ENCODE measurements at places on chromosomes 5 and 9. TPM values are rescaled to one million over a fixed set of nuclear protein-coding genes. Genes with fewer than 3 reads are reported as not detected.
A peak's percentile ranks its signal among the peaks of the same experiment; 100 is the strongest.

ACER2 gene
- total RNA-seq: 0.82 TPM

ARL15 gene
- total RNA-seq: 19.5 TPM

CARTPT gene
- total RNA-seq: not detected

RNF183 gene
- total RNA-seq: not detected

LMX1B gene
- total RNA-seq: not detected

GABRG2 gene
- not detected for total RNA-seq

DAB2 gene
- 49.9 TPM for total RNA-seq

ECSCR gene
- 0.53 TPM for total RNA-seq

DNA sequence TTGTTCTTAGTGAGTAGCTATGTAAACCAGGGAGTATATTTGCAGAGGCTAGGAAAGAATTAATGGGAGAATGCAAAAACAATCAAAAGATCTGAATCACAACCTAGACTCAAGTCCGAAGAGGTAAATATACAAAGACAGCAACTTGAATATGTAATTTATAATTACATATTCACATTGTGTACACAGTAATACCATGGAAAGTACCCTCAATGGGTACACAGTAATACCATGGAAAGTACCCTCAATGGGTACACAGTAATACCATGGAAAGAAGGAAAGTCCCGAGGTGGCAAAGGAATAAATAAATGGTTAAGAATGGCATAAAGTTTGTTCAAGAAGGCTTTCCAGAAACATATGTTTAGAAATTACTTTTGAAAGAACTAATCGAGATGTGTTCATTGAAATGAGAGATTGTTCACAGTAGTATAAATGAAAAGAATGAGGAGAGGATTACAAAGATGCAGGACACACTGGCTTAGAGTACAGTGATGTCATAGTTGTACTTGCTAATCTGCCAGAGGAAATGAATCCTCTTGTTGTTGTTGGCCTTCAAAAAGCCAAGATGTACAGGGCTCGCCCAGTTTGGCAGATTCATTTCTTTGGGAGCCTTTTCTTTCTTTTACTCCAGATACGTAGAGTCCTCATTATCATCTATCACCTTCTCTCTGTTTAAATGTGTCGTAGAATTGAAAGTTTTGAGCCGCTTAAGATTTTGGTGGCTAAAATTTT, 116.0 kb downstream of the UNC13B start:
- DNase-seq: no peak

DNA sequence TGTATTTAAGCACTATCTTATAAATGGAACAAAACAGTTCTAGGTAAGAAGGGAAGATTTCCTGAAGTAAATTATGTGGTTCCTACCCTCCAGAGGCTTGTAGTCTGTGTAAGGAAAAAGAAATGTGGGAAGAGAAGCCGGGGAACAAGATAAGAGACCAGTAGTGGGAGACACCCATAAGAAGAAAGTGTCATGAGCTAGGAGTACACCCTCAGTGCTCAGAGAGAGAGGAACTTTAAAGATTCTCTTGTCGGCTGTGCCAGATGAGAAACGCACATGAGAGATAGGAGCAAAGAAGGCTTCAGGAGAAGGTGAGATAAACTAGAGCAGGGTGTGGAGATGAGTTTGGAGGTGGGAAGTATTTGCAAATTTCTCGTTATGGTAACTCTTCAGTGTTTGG, 18.1 kb downstream of the SLC36A1 start:
- DNase-seq: no peak

DNA sequence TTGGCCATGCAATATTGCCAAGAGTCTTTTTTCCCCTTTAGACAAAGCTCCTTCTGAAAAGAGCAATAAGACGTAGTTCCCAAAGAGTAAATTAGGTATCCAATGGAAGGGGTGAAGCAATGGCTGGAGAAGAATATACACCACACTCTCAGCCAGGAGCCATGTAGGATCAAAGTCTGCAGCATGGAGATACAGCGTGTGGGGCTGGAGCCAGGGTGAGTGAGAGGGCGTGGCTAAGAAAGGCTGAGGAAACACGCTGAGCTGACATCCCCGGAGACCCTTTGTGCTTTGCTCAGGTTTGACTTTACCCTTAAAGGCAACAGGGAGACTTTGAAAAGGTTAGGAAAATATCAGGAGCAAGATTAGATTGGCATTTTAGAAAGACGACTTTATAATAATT, 87.1 kb upstream of the ELL2 start:
- no peak for DNase-seq

DNA sequence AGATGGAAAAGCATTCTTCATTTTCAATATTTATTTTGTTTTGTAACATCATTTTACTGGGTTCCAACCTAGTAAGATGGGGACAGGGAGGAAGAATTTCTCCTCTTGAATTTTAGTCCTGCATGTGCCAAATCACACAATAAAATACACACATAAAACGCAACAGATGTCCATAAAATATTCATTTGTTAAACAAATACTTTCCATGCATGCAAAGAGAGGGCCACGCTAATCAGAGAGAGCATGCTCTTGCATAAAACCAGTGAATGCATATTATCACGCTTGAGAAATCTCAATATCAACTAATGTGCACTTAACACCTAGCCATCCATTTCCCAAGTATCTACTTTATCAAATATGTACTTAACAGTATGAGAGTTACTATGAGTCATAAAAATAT, 212.6 kb upstream of the TARS1 start:
- no peak for DNase-seq

- DNase-seq: no peak
Observed at GRCh38 chr5:142405814-142406395, 81.1 kb upstream of the SPRY4 start.

DNA sequence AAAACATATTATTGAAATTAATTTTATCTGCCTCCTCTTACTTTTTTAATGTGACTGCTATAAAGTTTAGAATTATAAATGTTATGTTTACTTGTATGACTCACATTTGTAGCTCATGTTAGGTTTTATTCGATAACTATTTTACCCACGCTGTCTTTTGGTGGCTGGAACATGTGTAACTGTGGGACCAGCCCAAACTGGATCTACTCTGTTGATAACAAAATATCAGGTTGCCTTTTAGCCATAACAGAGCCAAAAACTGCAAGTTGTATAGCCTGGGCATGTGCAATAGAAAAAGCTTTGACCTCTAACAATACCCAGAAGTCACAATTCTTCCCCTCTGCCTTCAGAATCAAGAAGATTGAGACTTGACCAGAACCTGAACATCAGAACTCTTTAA, 356.5 kb downstream of the PRELID2 start:
- DNase-seq: no peak

DNA sequence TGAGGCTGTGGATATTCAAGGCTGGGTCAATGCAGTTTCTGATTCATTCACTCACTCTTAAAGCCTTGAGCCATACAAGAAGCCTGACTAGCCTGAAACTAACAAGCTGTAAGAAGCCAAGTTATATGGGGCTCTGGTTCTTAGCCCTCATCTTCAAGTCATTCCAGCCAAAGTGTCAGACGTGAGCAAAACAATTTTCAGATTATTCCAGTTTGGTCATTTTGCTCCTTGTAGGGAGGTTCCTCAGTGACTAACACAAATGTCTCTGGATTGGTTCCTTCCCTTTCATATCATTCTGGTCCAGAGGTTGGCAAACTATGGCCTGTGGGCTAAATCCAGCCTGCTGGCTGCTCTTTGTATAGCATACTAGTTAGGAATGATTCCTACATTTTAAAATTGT, 12.5 kb upstream of the SHOC1 start:
- no peak for DNase-seq

GRCh38 chr5:10144040-10144439, 105.6 kb downstream of the ATPSCKMT start:
- no peak for DNase-seq

GRCh38 chr5:134500699-134501430, 24.6 kb upstream of the JADE2 start:
- DNase-seq: peak; percentile 49

DNA sequence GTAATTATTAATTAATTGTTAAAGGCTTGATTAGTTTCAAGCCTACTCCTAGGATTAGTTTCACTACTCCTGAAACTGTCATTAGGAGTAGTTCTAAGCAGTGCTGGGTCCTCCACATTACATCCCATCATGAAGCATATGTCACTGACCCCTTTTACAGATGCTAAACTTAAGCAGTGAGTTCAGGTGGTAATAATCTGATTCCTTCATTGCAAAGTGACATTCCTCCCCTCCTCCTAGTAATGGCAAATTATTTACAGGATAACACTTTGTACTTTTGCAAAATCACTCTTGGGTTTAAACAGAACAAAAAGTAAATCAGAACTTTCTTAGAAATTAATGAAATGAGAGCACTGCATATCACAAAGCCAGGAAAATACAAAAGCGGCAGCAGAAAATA, 52.4 kb downstream of the BAAT start:
- DNase-seq: no peak

GRCh38 chr9:8287501-8287900, 487.9 kb upstream of the DMAC1 start:
- DNase-seq: no peak

GRCh38 chr9:128114326-128115186, 13.0 kb downstream of the PTGES2 start:
- DNase-seq: no peak

- no peak for DNase-seq
Observed at GRCh38 chr9:38707885-38708637, 11.9 kb downstream of the FAM240B start.

- DNase-seq: no peak
Observed at GRCh38 chr5:103938146-103938695, 375.6 kb upstream of the NUDT12 start.

DNA sequence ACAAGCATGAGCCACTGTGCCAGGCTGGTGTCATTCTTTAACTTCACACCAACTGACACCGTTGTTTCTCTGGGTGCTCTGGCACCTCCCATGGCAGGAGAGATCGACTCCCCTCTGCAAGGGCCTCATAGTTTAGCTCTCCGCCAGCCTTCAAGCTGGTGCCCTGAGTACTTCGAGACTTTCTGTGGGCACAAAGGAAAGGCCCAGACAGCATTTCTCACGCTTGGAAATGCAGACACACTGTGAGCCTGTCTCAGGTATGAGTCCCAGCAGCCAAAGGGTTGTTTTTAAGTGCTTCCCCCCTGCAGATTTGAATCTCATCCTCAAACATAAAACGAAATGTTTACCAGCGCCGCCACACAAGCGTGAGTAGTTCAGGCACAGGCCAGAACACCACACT, 11.1 kb upstream of the TCF7 start:
- DNase-seq: no peak

GRCh38 chr5:116897291-116897690, 322.7 kb upstream of the SEMA6A start:
- DNase-seq: no peak

- no peak for DNase-seq
Observed at GRCh38 chr5:143629871-143630659, 181.9 kb upstream of the HMHB1 start.

DNA sequence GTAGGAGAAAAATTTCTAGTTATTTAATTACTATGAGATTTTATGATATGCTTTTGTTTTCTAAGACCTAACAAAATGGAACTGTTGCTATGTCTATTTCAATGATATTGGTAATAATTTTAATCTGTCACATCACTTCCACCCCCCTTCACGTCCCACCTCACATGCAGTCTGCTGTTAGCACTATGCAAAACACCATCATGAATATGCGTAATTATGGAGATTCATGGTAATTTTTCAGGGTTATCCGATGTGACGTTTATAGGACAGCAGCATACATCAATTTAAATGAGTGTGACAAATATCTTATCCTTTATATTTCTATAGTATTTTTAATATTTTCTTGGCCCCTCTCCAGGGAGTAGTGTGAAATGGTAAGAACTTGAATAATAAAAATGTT, 283.8 kb upstream of the TMEM161B start:
- no peak for DNase-seq

DNA sequence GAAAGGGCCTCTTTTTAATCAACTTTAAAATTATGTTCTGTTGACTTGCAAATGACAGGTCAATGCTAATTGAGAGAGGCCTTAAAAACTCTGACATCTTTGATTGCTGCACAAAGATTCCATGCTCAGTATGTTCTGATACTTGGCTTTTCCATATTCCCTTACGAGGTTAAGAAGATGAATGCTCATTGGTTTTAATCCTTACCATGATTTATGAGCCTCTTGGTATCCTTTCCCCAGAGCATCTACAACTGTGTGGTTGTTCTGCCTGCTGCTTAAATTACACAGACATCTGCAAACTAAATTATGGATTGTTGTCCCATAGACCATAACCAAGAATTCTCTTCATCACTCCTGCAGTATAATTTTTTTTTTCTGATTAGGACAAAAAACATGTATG, 352.6 kb downstream of the CDH12 start:
- no peak for DNase-seq

GRCh38 chr9:4836676-4837075, 43.9 kb downstream of the RCL1 start:
- no peak for DNase-seq

GRCh38 chr5:74866596-74867162, 492 bp upstream of the FAM169A start:
- no peak for DNase-seq

- DNase-seq: no peak
Observed at GRCh38 chr5:74562122-74562521, 78.4 kb downstream of the ENC1 start.
